ENCODE measurements at places on chromosomes 1 and 21.
A peak's percentile ranks its signal among the peaks of the same experiment; 100 is the strongest.

DNA sequence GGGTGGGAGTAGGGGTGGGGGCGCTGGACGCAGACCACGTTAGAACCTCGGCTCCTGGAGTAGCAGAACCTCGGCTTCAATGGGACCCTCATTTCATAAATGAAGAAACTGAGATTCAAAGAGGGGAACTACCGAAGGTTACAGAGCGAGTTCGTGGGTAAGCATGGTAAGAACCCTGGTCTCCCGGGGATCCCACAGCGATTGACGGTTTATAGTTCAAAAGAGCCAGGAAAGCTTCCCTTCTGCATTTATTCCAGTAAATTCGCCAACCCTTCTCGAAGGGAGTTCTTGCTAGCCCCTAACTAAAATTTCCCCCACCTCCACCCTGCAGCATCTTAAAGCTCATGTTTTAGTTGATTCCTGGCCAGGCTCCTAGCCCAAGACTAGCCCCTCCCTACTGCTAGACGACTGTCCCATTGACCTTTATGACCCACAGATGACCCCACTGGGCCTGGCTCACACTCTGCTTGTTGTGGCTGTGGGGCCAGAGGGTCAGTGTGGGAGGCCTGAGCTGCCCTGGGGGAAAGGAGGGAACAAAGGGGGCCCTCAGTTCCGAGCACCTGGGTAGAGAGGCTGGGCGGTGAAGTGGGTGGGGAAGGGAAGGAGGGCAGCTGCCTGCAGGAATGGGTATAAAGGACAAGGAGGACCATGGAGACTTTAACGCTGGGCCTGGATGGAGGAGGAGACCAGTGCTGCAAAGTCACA is 558 bp upstream of the KIF21B start:
- DNase-seq = no peak

GRCh38 chr1:185049670-185050069 is 4.3 kb downstream of the RNF2 start:
- no peak for DNase-seq

GRCh38 chr1:30516485-30516858 is 206.9 kb downstream of the MATN1 start:
- no peak for DNase-seq

DNA sequence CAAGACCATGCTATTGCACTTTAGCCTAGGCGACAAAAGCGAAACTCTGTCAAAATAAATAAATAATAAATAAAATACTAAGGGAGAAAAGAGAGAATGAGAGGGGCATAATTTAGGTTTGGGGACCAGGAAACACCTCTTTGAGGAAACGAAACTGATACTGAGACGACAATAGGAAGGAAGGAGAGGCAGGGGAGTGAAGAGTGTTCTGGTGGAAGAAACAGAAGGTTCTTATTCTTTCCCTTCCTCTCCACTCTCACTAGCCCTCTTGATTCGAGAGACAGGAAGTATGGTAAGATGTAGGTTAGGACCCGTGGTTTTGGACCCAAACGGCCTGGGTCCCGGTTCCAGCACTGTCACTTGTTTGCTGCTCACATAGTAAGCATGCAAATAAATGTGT is 1.6 kb upstream of the NKAIN1 start:
- DNase-seq = no peak

DNA sequence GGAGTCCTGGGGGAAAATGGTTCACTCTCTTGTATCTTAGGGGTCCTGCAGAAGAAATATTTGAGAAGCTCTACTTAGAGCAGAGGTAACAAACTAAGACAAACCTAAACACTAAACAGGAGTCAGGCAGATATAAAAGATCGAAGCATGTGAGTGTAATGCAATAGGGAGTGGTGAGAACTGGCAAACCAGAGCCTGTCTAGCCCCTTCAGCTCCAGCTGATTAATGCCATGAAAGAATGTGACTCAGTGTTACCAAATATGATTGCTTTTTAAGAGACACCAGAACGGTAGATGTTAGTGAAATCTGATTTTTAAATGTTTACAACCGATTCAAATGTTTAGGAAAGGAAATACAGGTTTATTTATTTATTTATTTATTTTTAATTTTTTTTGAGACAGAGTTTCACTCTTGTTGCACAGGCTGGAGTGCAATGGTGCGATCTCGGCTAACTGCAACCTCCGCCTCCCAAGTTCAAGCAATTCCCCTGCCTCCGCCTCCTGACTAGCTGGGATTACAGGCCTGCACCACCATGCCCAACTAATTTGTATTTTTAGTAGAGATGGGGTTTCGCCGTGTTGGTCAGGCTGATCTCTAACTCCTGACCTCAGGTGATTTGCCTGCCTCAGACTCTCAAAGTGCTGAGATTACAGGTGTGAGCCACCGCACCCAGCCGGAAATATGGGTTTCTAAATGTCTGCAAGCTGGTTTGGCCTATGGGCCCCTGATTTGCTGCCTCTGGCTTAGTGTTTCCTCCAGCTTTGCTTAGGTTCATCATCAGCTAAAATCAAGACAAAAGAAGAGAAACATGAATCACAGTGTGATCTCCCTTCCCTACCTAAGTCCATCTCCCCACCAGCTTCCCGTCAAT is 12.2 kb downstream of the TXNIP start:
- DNase-seq = no peak

- no peak for DNase-seq
These were observed 30.7 kb upstream of the PGD start for GRCh38 chr1:10368194-10368593.

GRCh38 chr1:26780344-26780957 is 7.3 kb upstream of the PIGV start:
- no peak for DNase-seq

GRCh38 chr1:55331351-55331750 is 116.2 kb upstream of the USP24 start:
- no peak for DNase-seq

DNA sequence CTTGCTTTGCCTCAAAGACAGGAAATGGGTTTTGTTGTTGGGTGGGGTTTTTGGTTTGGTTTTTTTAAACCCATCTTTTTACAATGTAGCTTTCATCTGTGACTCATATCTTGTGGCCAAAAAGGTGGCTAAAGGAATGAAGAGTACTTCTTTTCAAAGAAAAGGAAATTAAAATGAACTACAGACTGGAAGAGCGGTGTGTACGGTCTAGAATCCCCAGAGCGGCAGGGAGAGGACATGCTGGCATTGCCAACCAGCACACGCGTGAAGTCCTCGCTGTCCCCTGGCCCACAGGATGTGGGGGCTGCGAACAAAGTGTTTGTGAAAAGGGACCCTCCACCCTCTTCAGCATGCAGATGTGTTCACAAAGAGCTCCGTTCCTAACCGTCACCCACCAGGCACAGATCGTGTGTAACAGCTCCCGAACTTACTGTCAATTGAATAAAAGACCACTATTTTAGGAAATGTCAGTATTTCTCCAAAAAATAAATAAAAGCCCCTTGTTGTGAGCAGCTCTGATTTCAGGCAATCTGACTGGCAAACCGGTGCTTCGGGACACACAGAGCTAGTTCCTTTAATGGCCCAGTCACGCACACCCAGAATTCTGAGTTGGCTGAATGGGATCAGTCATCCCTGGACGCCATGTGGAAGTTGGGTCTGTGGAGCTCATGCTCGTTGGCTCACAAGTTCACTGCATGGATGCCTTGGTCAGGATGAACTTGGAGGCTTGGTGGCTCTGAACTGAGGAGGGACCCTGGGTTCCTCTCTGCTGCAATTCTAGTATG is 602.9 kb downstream of the NPHP4 start:
- DNase-seq = no peak

GRCh38 chr1:26162220-26162709 is 3.4 kb downstream of the FAM110D start:
- DNase-seq = no peak

DNA sequence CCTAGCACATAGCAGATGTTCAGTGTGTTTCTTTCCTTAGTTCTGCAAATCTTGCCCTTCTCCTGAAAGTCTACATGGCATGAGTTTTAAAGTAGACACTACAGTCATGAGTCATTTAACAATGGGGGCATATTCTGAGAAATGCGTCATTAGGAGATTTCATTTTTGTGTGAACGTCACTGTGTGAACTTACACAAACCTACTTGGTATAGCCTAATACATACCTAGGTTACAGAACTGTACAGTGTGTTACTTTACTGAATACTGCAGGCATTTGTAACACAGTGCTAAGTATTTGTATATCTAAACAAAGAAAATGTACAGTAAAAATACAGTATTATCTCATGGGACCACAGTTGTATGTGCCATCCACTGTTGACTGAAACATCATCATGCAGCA is 10.0 kb downstream of the TTF2 start:
- DNase-seq = no peak

GRCh38 chr1:58848818-58849411 is 65.1 kb upstream of the JUN start:
- DNase-seq = no peak

- no peak for DNase-seq
These were observed 25.0 kb downstream of the CD244 start for GRCh38 chr1:160837558-160838205.

GRCh38 chr1:170213596-170213995 is 67.8 kb downstream of the NTMT2 start:
- no peak for DNase-seq

- no peak for DNase-seq
These were observed 21.7 kb downstream of the SDC3 start for GRCh38 chr1:30886710-30887428.

GRCh38 chr1:233277637-233278606 is 17.6 kb downstream of the PCNX2 start:
- no peak for DNase-seq

GRCh38 chr21:28633839-28634555 is 358.7 kb downstream of the LTN1 start:
- DNase-seq = no peak

DNA sequence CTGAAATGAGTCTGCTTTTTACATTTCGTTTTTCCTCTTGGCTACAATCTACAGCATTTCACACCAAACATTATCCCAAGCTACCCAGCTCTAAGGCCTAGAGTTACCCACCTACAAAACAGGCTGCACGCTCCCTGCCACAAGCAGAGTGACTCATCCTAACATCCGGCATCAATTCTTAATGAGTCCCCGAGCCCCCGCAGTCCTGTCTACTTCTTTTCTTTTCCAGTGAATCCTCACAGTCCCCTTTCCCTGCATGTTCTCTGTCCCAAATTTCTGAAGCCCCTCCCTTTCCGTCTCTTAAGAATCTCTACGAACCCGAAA is 650 bp downstream of the PCNX2 start:
- DNase-seq = no peak

- no peak for DNase-seq
These were observed at the start of gene TCHHL1 for GRCh38 chr1:152089014-152089674. TSS of gene TCHHL1 (minus strand) at chr1:152089064. CDS start at chr1:152088143, 921 bp downstream.

GRCh38 chr1:226886122-226886901 is 15.9 kb downstream of the PSEN2 start:
- DNase-seq = no peak

- no peak for DNase-seq
These were observed 60.2 kb downstream of the DMRTB1 start for GRCh38 chr1:53519421-53519820.

DNA sequence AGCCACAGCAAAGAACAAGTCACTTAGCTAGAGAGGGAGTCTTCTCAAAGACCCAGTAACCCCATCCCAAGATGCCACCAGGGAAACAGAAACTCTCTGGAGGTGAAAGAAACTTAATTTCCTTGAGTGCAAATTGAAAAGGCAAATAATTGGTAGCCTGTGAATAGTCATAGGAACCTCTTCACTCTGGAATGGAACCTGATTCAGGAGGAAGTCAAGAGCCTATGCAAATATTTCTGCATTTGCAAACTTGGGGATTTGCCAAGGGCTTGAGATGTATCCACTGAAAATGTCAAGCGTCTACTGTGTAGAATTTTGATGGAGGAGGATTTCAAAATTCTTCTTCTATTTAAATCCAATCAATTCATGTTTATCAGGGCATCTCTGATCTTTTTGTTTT is 5.7 kb downstream of the HIVEP3 start:
- no peak for DNase-seq

GRCh38 chr1:89524369-89525168 is at the start of gene LRRC8B:
TSS of gene LRRC8B (plus strand) at chr1:89524829. CDS start at chr1:89582651, 57,822 bp downstream.
- DNase-seq = peak; percentile 70

DNA sequence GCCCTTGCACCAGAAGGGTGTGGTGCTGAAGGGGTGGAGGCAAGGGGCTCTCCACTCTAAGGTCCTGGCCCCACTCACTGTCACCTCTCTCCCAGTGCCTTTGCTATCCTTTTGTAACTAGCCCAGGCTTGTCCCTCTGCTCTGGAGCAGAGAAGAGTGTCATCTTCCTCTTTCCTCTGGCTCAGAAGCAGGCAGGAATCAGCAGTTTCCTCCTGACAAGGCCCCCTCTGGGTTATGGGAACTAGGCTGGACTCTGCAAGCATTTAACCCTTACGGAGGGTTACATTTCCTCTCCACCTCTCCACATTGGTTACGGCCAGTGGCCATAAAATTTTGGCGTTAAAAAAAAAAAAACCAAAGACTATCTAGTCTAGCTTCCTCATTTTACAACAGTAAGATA is 30.4 kb downstream of the PLXNA2 start:
- DNase-seq = no peak

- no peak for DNase-seq
These were observed 126.6 kb downstream of the ACTL8 start for GRCh38 chr1:17881761-17882160.

DNA sequence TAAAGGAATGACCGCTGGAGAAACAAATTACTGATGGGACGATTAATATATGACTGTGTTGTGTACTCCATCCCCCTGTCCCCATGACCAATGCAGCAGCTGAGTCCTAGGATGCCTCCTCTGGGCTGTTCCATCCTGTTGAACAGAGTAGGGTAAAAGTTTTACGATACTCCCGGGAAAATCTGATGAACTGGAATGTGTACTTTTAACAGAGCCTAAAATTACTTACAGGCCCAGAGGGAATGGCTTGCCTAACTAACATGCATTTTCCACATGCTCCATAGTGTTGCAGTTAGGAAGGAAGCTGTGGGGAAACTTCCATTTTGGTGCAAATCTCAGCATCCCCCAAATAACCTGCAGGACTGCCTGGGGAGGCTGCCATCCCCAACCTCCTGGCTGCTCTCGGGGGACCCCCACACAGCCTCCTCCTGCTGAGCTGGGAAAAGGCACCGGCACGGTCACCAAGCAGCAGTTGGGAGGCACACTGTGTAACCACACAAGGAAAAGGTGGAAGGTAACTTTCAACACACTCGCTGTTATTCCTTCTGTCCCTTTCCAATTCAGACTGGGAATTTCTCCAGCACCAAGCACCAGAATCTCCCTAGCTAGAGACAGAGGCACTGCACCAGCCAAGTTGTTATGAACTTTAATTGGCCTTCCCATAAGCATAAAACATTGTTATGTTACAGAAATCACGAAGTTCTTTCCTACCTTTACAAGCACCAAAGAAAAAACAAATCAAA is 97.2 kb downstream of the BCAR3 start:
- no peak for DNase-seq

- no peak for DNase-seq
These were observed 165.0 kb downstream of the TRIM33 start for GRCh38 chr1:114345930-114346479.

All from cortex of kidney (tissue), 1 donor.